ENCODE measurements at places on chromosomes 13 and 19. TPM values are rescaled to one million over a fixed set of nuclear protein-coding genes. Genes with fewer than 3 reads are reported as not detected.

DNA sequence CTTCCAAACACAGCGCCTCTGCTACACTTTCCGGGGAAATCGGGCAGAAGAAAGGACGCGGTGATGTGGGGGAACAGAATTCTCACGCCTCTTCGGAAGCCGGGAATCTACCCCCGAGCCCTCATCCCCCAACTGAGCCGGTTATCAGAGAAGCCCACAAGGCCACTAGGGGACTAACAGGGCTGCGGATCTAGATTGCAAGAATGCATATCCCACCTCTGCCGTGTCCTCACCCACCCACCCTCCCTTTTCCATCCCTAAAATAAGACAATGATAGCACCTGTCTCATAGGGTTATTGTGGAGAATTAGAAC is 1.1 kb downstream of the IGFLR1 start:
- DNase-seq, result no peak
- peak overlapping the region; percentile 87 for H3K4me3 ChIP-seq
- H3K36me3 ChIP-seq, result peaks cover 54% of the 10 kb centered on the region
- peaks cover 29% of the 10 kb centered on the region for H3K4me1 ChIP-seq

GRCh38 chr19:6906559-6907060 is 19.2 kb downstream of the ADGRE1 start:
- no peak overlapping the region for H3K27ac ChIP-seq
- H3K36me3 ChIP-seq, result peaks cover 10% of the 10 kb centered on the region
- no peak overlapping the region for H3K4me3 ChIP-seq
- no peaks in the 10 kb centered on the region for H3K27me3 ChIP-seq

The YJEFN3 gene
- 8.1 TPM for total RNA-seq

- H3K27ac ChIP-seq, result peak within 1 kb of the TSS; percentile 63
- peak; percentile 78 for DNase-seq
- peaks cover 37% of the 10 kb centered on the region for H3K4me1 ChIP-seq
- no peaks in the 10 kb centered on the region for H3K36me3 ChIP-seq
- H3K27me3 ChIP-seq, result peaks cover 41% of the 10 kb centered on the region
Measured at GRCh38 chr13:21670883-21671619, at the start of gene FGF9. Gene FGF9 (plus strand): TSS chr13:21671073. CDS start chr13:21671913, 840 bp downstream.

- no peaks in the 10 kb centered on the region for H3K4me1 ChIP-seq
- no peak overlapping the region for H3K4me3 ChIP-seq
- DNase-seq, result no peak
- peaks cover 13% of the 10 kb centered on the region for H3K27me3 ChIP-seq
- no peaks in the 10 kb centered on the region for H3K36me3 ChIP-seq
- H3K27ac ChIP-seq, result no peak overlapping the region
Measured at GRCh38 chr19:34560229-34560628, 78.7 kb downstream of the WTIP start.

DNA sequence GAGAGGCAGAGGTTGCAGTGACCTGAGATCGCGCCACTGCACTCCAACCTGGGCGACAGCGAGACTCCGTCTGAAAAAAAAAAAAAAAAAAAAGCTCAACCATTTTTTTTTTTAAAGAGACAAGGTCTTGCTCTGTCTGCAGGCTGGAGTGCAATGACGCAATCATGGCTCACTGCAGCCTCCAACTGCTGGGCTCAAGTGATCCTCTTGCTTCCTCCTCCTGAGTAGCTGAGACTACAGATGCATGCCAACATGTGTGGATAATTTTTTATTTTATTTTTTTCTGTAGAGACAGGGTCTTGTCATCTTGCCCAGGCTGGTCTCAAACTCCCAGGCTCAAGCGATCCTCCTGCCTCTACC is 10.3 kb downstream of the EHD2 start:
- DNase-seq, result peak; percentile 53
- H3K27ac ChIP-seq, result no peak overlapping the region
- peaks cover 3% of the 10 kb centered on the region for H3K4me1 ChIP-seq
- H3K27me3 ChIP-seq, result peaks cover 18% of the 10 kb centered on the region
- H3K36me3 ChIP-seq, result no peaks in the 10 kb centered on the region
- no peak overlapping the region for H3K4me3 ChIP-seq

DNA sequence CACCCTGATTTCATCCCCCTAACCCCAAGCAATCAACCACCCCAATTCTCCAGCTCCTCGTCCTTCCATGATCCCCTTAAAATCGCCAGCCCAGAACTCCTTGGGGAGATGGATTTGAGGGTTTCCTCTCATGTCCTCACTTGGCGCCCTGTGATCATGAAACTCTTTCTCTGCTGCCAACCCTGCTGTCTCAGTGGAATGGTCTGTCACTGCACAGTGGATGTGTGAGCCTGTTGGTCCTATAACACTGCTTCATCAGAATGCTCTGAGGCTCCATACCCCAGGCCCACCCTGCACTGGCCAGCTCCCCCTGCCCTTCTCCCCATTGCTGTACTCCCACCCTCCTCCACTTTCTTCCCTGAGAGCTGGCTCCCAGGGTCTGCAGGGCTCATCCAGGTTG is 12.6 kb upstream of the ZNF792 start:
- H3K27me3 ChIP-seq, result no peaks in the 10 kb centered on the region
- no peak overlapping the region for H3K4me3 ChIP-seq
- DNase-seq, result no peak
- peaks cover 24% of the 10 kb centered on the region for H3K4me1 ChIP-seq
- no peak overlapping the region for H3K27ac ChIP-seq
- no peaks in the 10 kb centered on the region for H3K36me3 ChIP-seq

GRCh38 chr19:1857648-1858326 is 5.6 kb downstream of the KLF16 start:
- H3K4me1 ChIP-seq, result peaks cover 57% of the 10 kb centered on the region
- peaks cover 13% of the 10 kb centered on the region for H3K36me3 ChIP-seq
- no peak for DNase-seq
- peak overlapping the region; percentile 79 for H3K27ac ChIP-seq

The PSG6 gene
- total RNA-seq, result not detected

The LMTK3 gene
- total RNA-seq, result 3.4 TPM

DNA sequence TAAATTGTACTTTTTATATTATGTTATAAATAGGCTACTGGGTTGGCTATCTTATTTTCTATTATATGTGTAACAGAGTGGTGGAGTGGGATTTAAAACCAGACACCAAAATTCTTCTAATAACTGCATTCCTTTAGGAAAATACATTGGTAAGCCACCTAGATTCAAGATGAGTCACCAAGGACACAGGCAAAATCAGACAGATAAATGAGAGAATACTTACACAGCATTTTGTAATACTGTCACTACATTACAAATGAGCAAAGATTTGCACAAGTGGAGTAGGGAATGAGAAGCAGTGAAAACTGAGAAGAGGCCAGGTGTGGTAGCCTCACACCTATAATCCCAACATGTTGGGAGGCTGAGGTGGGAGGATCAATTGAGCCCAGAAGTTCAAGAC is 6.2 kb upstream of the SPART start:
- H3K36me3 ChIP-seq, result no peaks in the 10 kb centered on the region
- H3K27ac ChIP-seq, result no peak overlapping the region
- H3K4me3 ChIP-seq, result no peak overlapping the region
- DNase-seq, result no peak

DNA sequence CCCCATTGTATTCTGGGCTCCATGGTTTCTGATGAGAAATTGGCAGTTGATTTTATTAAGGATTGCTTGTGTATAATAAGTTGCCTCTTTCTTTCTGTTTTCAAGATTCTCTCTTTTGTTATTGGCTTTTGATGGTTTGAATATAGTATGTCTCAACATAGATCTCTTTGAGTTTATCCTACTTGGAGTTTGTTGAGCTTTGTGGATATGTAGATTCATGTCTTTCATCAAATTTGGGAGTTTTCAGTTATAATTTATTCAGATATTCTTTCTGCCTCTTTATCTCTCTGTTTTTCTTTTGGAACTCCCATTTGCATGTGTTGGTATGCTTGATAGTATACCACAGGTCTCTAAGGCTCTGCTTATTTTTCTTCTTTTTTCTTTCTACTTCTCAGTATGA is 296.6 kb downstream of the ATP8A2 start:
- peaks cover 3% of the 10 kb centered on the region for H3K27me3 ChIP-seq
- H3K36me3 ChIP-seq, result peaks cover 1% of the 10 kb centered on the region
- DNase-seq, result no peak
- H3K27ac ChIP-seq, result no peak overlapping the region
- H3K4me1 ChIP-seq, result no peaks in the 10 kb centered on the region

- H3K4me3 ChIP-seq, result no peak overlapping the region
- H3K36me3 ChIP-seq, result peaks cover 8% of the 10 kb centered on the region
- peaks cover 6% of the 10 kb centered on the region for H3K27me3 ChIP-seq
- no peak overlapping the region for H3K27ac ChIP-seq
- H3K4me1 ChIP-seq, result peaks cover 7% of the 10 kb centered on the region
- DNase-seq, result no peak
Measured at GRCh38 chr19:40633207-40633606, 32.0 kb downstream of the LTBP4 start.

DNA sequence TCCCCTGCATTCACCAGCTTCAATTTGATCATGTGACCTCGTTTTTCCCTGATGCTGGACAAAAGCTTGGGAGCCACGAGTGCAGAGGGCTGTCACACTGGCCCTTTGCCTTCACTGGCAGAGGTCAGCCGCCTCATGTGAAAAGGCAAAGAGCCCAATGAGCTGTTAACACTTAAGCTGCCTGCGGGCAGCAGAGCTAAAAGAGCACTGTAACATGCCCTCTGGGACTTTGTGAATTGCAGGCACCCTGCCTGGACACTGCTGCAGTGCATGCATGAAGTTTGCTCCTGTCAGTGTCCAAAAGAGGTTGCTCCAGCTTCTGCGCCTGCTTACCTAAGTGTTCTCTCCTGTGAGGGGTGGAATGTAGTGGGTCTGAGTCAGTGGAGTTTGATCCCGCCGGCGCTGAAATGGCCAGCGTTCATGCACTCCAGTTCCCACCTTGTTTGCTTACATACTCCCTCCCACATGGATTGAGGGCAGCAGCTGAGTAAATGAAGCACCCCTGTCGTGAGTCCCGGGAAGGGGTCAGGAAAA is 193.7 kb downstream of the RFC3 start:
- H3K4me3 ChIP-seq, result no peak overlapping the region
- no peak overlapping the region for H3K27ac ChIP-seq
- H3K36me3 ChIP-seq, result no peaks in the 10 kb centered on the region
- no peaks in the 10 kb centered on the region for H3K4me1 ChIP-seq

DNA sequence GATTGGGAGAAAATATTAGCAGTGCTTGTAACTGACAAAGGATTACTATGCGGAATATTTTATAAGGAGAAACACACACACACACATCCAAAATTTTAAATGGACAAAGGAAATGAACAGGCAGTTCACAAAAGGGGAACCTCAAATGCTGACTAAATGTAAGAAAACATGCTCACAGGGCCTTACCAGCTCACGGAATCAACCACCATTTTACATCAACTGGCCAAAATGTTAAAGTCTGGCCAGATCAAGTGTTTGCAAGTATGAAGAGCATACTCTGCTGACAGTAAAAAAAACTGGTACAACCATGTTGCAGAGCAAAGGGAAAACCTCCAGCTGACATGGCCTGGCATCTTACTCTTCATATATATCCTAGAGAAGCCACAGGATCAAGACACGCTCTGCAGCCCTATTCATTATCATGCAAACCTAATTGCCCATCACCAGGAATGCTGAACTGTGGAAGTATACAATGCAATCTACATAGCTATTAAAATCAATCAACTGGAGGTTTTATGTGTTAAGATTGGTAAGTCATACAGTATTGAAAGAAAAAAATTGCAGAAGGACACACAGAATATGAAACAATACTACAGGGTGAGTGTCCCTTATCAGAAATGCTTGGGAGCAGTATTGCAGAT is 124.4 kb downstream of the RNF17 start:
- H3K36me3 ChIP-seq, result peaks cover 32% of the 10 kb centered on the region
- no peak overlapping the region for H3K27ac ChIP-seq
- H3K4me1 ChIP-seq, result no peaks in the 10 kb centered on the region
- H3K4me3 ChIP-seq, result no peak overlapping the region

GRCh38 chr19:17967257-17968051 is 547 bp downstream of the KCNN1 start:
- no peaks in the 10 kb centered on the region for H3K36me3 ChIP-seq
- peaks cover 7% of the 10 kb centered on the region for H3K4me1 ChIP-seq
- H3K4me3 ChIP-seq, result no peak overlapping the region
- no peak overlapping the region for H3K27ac ChIP-seq

The DLL3 gene
- 1.3 TPM for total RNA-seq

The SERPINE3 gene
- not detected for total RNA-seq

GRCh38 chr13:32903720-32904119 is 112.5 kb upstream of the KL start:
- no peak for DNase-seq
- no peaks in the 10 kb centered on the region for H3K27me3 ChIP-seq
- no peak overlapping the region for H3K27ac ChIP-seq
- H3K4me1 ChIP-seq, result peaks cover 23% of the 10 kb centered on the region

GRCh38 chr13:30841154-30841553 is 64.9 kb upstream of the MEDAG start:
- H3K27ac ChIP-seq, result no peak overlapping the region
- H3K27me3 ChIP-seq, result peaks cover 1% of the 10 kb centered on the region
- no peak overlapping the region for H3K4me3 ChIP-seq
- H3K4me1 ChIP-seq, result peaks cover 3% of the 10 kb centered on the region
- H3K36me3 ChIP-seq, result no peaks in the 10 kb centered on the region

DNA sequence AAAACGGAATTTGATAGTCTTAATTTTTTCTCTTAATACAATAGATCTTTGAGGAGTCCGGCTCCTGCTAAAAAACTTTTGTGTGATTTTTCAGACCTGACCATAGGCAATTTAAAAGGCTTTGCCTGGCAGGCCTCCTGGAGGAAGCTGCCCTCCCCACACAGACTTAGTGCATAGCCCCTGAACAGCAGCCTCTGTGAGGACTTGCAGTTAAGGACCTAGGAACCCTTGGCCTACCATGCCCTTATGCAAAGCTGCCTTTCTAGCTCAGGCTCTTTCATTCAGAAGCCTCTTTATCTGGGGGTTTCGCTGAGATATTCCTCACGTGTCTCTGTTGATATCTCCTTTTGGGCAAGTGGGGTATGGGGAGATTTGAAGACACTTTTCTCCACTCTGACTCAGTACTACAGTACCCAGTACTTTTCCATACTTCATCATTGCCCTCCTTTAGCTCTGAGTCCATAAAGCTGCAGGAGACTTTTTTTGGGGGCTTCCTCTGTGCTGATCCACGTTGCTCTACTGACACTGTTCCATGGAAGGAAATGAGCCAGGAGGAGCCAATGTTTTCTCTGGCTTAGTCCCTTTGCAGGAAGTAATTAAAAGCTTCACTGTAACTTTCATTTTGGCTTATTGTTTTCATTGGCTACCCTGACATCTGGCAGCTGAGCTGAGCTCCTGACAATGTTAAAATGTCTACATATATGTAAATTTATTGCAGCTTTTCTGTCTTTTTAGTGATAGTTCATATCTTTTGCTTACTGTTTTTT is 283.1 kb downstream of the TDRD3 start:
- no peak for DNase-seq
- no peak overlapping the region for H3K27ac ChIP-seq
- H3K4me1 ChIP-seq, result no peaks in the 10 kb centered on the region
- no peak overlapping the region for H3K4me3 ChIP-seq

DNA sequence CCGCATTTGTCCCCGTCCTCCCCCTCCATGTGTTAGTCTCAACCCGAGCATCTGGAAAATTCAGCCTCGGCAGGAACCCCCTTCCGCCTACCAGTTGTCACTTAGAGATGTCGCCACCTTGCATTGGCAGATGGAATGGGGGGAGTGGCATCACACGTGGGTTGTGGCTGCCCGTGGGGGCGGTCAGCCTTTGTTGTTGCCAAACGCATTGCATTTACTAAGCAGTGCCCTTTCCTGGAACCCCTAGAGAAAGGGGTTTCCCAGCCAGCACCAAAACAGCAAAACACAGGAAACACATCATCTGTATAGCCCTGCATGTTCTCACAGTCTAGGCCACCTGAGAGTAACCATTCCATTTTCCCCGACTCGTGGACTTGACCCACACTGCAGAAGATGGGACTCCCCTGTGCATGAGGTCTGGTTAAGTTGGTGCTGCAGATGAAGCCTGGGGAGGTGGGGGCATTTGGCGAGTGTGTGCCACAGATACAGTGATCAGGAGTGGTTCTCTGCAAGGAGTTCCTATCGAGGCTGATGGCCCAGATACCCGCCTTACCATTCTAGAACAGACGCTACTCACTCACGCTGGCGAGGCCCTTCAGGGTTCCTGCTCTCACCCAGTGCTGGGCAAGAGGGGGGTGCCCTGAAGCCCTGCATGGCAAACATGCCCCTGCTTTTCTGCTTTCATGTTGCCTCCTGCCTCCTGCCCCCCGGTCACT is 38.3 kb downstream of the TMED1 start:
- no peaks in the 10 kb centered on the region for H3K27me3 ChIP-seq
- H3K27ac ChIP-seq, result peak overlapping the region; percentile 96
